Globus pallidus (tissue), 1 donor: ENCODE measurements at places on chromosomes 2 and 18.

DNA sequence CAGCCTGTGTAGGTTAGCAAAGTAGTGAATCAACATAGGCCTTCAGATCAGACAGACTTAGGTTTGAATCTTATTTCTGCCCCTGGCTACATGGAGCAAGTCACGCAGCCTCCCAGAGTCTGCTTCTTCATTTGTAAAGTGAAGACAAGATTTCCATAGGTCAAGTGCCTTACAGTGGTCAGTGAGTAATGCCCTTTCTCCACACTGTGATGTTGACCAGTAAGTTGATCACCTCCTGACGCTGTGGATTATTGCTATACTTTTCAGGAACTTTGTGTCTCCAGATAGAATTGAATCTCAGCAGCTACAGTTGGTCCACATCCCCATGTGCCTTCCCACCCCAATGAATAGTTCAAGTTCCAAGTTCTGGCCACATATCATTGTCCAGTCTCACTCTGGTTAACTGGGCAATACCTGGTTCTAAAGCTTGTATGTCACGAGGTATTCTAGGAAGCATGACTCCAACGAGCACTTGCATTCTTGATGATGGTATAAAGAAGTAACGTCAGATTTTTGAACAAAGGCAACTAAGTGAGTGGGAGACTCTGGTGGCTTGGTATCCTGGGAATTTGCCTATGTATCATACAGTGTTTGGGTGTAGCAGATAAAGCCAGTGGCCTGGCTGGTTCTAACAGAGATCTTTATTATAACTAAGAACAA lies 2.1 kb upstream of the CLIP4 start:
- no peak for DNase-seq

GRCh38 chr2:84884449-84884848 lies 3.6 kb upstream of the TRABD2A start:
- no peak for DNase-seq

DNA sequence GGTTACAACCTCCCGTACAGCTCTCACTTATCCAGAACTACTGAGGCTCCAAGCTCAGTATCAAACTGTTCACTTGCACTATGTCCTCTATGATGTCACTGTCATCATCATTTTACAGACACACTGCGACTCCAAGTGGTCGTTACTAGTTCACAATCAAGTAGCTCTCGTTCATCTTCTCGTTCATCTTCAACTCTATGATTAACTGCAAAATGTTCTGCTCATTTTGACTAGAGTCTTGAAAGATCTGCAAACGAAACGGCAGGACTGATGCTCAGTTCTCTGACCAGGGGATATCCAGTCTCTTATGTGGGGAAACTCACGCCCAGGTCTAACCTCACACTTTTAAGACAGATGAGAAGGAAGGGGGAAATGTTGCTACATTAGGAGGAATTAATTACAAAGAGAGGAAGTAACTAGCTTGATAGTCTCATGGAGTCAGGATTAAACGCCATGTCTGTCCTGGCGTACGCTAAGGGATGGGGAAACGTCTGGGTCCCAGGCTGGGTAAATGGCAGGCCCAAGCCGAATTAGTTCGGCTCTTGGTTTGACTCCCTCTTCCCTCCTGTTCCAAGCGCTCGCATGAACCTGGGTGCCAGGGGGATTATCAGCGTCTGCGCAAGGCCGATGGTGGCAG lies 794 bp upstream of the CHCHD5 start:
- DNase-seq: peak; percentile 35

- DNase-seq: no peak
Observed at GRCh38 chr2:58182527-58182926, 58.6 kb downstream of the FANCL start.
